ENCODE measurements at places on chromosomes 7 and 10.

DNA sequence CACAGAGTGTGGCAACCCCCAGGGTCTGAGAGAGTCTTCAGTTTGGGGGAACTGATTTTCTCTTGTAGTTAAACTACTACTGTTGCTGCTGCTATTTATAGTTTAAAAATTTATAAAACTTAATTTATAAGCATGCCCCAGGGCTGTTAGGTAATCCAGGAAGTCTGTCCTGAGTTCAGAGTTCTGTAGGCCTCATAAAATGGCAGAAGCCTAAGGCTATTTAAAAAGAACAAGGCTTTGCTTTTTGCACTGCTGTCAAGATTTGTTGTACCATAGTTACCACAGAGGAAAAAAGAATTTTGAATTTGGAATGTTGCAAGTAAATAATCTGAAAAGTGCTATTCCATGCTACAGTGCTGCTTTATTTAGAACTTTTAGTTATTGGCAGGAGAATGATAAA, 66.1 kb downstream of the AGK start:
- DNase-seq, result no peak

DNA sequence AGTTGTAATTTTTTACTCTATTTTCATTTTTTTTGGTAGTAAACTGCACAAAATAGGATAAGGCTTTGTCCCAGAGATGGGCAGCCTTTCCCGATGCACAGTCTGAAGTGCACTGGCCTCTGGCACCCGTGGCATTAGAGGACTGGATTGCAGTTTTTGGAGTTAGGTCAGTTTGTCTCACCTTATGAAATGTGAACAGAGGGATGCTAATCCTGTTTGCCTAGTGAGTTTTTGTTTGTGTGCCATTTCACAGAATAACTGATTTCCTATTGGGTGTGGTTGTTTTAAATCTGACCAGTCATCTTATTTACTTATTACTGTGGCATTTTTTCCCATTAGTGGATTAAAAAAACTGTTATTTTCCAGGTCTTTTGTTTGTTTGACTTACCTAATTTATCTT, 109.5 kb upstream of the GATA3 start:
- no peak for DNase-seq

DNA sequence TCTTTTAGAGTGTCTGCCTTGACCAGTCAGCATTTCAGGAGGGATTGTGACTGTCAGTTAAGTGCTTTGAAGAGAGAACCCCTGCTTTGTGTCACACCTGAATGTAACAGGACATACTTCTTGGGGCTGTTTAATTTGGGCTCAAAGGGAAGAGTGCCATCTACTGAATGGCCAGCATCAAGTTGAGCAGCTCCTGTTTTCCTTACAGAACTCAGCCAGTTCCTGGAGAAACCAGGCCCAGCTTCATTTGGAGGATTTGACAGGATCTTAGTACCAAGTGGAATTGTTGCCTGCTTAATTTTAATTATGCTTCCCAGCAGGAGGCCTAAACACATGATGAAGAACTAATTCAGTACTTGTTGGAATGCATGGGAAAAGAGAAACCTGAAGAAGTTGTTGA, 8.3 kb downstream of the ADD3 start:
- DNase-seq, result no peak

- no peak for DNase-seq
Measured at GRCh38 chr7:9507290-9507689, 1073.9 kb downstream of the NXPH1 start.

DNA sequence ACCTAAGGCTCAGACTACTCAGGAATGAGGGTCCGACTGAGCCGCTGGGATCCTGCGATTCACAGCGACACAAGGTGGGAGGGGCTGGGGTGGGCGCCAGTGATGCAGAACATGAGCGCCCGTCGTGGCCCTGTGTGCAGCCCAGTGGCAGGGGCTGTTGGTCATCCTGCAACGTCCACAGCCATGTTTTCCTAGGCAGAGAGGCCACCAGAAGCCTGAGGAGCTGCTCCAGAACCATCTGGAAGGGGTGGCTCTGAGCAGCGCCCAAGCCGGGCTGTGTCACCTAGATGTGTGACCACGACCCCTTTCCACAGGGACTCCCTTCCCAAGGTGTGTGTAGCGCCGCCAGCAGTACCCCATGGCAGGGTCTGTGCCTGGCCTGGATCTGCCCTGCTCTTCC, 24.5 kb downstream of the DPYSL4 start:
- no peak for DNase-seq

DNA sequence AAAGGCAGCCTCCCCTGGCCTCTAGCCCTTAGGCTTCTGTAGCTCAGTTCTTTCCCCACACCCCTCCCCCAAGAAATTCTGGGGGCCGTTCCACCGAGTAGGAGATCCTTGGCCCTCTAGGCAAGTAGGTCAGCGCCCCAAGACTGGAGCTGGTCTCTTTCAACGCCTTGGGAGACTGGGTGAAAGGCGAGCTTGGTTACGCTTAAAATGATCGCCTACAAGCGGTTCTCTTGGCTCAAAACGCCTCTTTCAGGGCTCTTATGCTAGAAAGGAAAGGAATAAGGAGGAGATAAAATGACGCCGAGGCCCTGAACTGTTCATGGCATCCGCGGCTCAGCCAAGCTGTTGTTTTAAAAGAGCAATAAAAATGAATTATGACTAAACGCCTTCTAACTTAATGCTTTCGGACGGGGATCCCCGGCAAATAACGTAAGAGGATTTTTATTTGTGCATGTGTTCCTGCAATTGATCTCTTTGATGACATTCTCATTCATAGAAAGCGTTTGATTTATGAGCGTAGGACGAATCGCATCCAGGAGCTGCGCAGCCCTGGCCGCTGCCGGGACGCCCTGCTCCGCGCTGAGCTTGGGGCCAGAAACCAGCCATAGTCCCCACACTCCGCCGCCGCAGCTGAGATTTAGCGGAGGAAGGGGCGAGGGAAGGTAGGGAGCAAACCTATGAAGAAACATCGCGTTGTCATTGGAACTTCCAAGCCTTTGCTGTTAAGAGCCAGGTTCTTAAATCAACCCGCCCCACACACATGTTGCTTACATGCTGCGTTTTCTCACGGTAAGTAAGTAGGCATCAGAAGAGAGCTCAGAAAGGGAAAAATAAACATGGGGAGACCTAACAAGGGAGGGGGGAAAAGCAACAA, 3.0 kb upstream of the HOXA1 start:
- no peak for DNase-seq

DNA sequence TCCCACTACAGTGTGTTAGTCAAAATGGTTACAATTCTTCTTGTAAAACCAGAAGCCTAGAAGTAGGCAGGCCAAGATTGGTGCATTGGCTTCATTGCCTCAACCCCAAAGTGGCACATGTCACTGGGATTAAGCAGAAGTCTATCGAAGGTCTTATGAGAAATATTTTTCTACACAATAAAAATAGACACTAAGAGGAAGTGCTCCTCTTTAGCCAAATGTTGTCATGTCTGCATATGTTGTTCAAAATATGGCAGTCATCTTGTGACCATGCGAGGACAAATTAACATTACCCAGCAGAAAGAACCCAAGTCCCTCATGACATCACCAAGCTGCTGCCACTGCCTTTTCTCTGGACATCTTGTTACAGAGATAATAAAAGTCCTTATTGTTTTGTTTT, 6.3 kb upstream of the NSMCE4A start:
- no peak for DNase-seq

- no peak for DNase-seq
Measured at GRCh38 chr7:100630066-100630465, 11.3 kb downstream of the TFR2 start.

- no peak for DNase-seq
Measured at GRCh38 chr10:84493951-84494848, 165.8 kb downstream of the CCSER2 start.

- no peak for DNase-seq
Measured at GRCh38 chr7:4143511-4144171, 538.5 kb upstream of the FOXK1 start.

GRCh38 chr10:15626937-15627336, 92.8 kb downstream of the ITGA8 start:
- DNase-seq, result no peak

DNA sequence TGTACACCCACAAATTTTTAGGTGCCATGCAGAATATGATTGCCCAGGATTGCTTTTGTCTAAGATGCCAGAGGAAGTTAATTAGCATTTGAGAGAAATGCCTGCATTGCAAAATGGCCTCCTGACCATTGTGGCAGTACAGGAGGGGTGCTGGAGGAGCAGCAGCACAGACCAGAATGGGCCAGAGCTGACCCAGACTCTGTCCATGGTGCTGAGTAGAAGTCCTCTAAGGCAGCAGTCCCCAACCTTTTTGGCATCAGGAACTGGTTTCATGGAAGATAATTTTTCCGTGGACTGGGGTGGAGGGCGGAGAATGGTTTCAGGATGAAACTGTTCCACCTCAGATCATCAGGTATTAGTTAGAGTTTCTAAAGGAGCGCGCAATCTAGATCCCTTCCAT, 217.8 kb upstream of the AGK start:
- no peak for DNase-seq

DNA sequence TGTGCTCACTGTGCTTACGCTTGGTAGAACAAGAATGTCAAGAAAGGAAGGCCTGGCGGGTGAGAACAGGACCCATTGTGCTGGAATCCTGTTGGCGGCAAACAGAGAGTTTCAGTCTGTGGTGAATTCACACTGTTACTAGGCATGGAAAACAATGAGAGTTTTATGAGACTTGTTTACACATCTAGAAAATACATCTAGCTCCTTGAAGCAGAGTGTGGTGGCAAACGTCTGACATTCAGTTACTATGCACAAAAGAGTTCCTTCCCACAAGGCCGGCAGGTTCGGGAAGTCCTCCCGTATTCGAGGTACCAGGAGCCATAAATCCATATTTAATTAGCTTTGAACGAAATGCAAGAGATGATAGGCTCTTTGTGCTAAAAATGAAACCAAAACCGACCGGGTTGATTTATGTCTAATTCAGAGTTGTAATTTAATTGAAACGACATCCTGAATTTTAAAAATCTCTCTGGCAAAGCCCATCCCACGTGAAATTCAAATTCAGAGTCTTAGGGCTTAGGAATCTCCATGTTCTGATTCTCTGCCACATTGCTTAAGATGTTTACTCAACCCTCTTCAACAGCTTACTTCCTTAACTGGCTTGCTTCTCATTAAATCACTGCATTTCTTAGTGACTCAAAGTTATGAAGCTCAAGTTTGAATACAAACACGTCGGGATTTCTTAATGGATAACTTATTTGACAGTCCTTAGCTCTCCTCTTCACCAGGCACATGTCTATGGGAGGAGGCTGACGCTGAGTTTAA, 299.9 kb upstream of the PITRM1 start:
- no peak for DNase-seq

- DNase-seq, result no peak
Measured at GRCh38 chr7:129958643-129959470, 6.1 kb upstream of the UBE2H start.

DNA sequence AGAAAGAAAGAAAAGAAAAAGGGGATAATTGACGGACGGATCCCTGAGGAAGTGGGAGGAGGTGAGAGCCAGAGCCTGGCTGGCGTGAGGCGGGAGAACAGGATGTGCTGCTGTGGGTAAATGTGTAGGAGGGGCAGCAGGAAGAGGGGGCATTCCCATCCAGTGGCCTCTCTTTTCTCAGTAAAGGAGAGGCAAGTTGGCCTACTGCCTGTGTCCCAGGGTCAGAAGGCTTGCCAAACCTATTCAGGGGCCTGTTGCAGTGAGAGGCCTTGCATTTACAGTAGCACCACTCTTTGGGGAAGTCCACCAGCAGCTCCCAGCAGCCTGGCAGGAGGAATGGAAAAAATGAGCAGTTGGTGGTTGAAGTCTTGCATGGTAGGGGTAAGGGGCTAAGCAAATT, 26.6 kb upstream of the ASCC1 start:
- no peak for DNase-seq

DNA sequence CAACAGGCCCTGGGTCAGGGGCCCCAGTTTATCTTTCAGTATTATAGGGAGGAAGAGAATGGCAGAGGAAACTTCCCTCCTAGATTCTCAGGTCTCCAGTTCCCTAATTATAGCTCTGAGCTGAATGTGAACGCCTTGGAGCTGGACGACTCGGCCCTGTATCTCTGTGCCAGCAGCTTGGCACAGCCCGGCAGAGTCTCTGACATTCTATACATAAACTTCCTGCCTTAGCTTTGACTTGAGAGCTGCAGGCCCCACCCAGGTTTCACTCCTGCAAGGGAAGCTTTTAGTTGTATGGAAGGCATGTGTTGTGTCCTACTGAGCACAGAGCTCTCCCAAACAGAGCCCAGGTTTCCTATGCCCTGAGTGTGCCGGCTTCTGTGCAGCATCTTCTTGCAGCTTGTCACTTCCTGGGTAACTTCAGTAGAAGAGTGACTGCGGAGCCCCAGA, 205.6 kb upstream of the PRSS58 start:
- DNase-seq, result no peak

DNA sequence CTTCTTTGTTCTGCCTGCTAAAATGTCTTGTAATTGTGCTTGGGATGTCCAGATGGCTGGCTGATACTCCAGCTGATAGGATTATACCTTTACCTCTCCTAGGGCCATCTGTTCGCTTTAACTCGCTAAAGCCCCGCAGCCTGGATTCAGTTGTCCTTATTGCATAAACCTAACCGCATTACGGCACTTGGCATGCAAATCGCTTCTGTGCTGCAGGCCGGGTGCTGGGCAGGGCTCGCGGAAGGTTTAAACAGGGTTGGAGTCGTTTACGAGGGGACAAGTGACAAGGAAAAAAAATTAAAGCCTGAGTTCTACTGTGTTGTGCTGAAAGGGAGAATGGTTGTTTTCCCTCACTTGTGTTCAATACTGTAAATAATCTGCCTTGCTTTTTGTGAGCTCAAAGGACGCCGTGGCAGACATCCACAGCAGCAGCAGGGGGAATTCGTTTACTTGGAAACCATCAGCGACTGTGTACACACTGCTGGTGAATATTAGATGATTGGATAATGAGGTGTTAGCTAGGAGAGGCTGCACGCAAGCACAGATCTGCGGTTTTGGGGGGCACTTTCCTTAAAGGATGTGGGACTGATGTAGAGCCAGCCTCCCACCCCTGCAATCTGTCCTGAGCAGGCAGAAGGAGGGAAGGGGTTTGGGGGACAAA, 93.0 kb downstream of the EBF3 start:
- no peak for DNase-seq

DNA sequence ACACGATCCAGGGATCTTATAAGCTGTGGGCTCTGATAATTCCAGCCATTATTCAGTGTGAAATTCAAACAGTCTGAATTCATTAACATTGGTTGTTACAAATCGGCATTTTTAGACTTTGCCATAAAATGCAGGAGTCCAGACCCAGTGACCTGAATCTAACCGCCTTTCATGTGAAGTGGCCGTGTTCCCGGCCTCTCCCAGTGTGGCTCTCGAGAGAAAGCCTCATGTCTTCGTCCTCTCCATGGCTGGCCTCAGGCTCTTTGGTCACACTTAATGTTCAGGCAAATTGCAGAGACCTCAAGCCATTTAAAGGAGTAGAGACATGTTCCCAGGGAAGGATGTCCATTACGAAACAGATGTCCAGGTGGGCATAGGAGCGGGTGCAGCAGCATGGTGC, 59.3 kb downstream of the CTBP2 start:
- DNase-seq, result no peak

DNA sequence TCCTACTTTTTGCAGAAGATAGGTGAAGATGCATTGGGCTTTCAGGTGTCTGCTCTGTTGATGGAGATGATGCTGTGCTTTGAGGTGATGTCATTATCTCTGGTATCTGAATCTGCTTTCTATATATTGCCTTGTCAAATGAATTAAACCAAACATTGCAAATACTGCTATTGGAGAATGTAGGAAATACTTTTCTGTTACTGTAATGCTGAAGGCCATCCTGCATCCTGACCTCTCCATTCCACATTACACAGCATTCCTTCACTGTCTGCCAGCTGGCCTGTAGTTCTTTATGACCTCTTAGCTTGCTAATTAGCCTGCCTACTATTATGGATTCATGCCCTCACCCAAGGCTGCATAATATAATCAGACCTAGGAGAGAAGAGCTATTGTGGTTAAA, 73.2 kb downstream of the VCL start:
- no peak for DNase-seq

- no peak for DNase-seq
Measured at GRCh38 chr7:7696458-7697119, 21.8 kb downstream of the RPA3 start.
